ENCODE measurements at places on chromosomes 5 and 9. TPM values are rescaled to one million over a fixed set of nuclear protein-coding genes. Genes with fewer than 3 reads are reported as not detected.
A peak's percentile ranks its signal among the peaks of the same experiment; 100 is the strongest.

DNA sequence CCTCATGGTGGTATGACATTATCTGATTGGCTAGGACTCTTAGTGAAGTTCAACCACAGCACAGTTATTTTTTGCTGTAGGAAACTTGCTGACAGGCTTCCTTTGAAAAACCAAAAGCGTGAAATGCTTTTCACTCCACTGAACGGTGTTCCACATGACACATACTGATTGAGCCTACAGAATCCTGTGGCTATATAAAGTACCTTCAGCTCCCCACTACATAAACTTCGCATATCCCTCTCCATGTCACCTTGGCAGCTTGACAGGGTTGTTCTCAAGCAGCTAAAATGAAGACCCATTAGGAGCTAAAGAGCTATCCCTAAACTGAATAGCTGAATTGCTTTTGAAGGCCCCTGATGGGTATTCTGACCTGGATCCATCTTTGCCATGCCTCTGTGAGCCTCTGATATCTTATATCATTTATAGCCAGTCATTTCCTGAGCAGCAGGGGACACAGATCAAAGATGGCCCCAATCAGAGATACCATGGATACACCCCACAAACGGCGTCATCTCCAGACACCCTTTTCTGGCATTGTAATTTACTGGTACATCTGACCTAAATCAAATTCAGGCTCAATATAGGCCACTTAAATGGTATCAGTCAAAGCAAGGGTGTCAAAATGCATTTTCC lies 91.5 kb downstream of the APBA1 start:
- DNase-seq = no peak
- peaks cover 10% of the 10 kb centered on the region for H3K27me3 ChIP-seq
- no peaks in the 10 kb centered on the region for H3K36me3 ChIP-seq

DNA sequence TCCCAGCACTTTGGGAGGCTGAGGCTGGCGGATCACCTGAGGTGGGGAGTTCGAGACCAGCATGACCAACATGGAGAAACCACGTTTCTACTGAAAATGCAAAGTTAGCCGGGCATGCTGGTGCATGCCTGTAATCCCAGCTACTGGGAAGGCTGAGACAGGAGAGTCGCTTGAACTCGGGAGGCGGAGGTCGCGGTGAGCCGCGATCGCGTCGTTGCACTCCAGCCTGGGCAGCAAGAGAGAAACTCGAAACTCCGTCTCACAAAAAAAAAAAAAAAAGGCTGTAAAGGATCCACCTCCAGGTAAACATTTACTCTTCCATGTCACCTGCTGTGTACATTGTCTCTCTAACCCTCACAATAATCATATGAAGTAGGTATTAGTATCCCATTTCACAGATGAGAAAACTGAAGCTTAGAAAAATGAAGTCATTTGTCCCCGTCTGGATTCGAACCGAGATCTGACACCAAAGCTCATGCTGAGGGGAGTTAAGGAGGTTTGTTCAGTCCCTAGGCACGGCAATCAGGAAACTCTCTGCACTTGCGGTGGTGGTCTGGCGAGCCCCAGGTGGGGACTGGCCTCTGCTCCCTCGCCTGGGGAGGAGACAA lies 494 bp upstream of the DOCK2 start:
- H3K36me3 ChIP-seq = no peaks in the 10 kb centered on the region
- H3K27me3 ChIP-seq = peaks cover 49% of the 10 kb centered on the region
- no peak overlapping the region for H3K27ac ChIP-seq
- H3K4me1 ChIP-seq = peaks cover 6% of the 10 kb centered on the region
- DNase-seq = no peak

The RNF183 gene
- 0.44 TPM for total RNA-seq

DNA sequence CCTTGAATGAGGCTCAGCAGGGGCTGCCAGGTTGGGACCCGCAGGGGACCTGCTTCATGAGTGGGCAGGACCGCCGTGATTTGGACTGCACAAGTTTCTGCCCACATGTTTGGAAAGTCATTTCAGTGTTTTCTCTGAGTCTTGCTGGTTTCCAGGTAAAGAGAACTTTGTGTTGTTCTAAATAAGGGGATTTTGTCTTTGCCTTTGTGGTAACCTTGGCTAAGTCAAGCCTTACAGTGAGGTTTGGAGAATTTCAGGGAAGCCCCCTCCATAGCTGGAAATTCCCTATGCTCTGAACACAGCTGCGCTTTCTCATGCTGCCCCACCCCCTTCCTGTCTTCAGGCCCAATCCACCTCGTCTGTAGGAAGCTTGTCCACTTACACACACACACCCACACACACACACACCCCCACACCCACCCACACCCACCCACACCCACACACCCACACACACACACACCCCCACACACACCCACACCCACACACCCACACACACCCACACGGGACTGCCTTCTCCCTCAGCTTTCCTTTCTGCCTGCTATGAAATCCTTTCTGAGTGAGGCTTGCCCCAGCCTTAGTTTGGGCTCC lies 270.1 kb downstream of the HSPA4 start:
- H3K4me1 ChIP-seq = peaks cover 10% of the 10 kb centered on the region
- no peak overlapping the region for H3K27ac ChIP-seq
- no peak overlapping the region for H3K4me3 ChIP-seq

GRCh38 chr5:87151547-87151946 lies 116.1 kb upstream of the RASA1 start:
- H3K27me3 ChIP-seq = no peaks in the 10 kb centered on the region
- no peaks in the 10 kb centered on the region for H3K36me3 ChIP-seq
- H3K4me3 ChIP-seq = no peak overlapping the region
- DNase-seq = no peak
- no peak overlapping the region for H3K27ac ChIP-seq

GRCh38 chr5:125272357-125272756 lies 525.9 kb upstream of the ZNF608 start:
- H3K4me1 ChIP-seq = peaks cover 28% of the 10 kb centered on the region
- no peaks in the 10 kb centered on the region for H3K36me3 ChIP-seq
- no peak overlapping the region for H3K4me3 ChIP-seq
- no peak overlapping the region for H3K27ac ChIP-seq
- H3K27me3 ChIP-seq = no peaks in the 10 kb centered on the region

DNA sequence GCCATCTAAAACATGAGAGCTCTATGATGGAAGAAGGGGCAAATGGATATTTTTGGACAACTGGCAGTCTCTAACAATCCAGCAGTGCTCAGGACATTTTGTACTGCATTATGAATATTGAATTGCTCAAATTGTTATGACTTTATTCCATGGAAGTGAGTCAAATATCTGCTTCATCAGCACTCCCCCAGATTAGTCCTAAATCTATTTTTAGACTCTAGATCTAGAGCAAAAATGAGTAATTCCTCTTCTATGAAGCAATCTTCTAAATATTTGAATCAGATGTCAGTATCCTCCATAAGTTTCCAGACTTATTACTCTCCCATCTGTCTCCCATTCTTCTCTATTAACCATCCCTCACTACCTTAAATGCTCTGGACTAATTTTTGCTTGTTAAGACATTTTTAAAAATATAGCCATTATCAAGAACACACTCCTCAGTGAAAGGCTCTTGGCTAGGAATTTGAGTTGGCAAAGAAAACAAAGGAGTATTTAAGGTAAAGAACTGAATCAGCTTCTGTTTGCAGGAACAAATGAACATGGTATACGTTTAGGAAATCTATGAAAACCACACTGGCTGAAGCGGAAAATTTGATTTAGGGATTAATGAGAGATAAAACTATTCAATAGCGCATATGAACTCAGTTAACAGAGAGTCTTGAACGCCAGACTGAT lies 300.9 kb downstream of the MCTP1 start:
- no peaks in the 10 kb centered on the region for H3K36me3 ChIP-seq
- H3K27me3 ChIP-seq = no peaks in the 10 kb centered on the region
- DNase-seq = no peak

- peak overlapping the region; percentile 99 for H3K27ac ChIP-seq
- H3K27me3 ChIP-seq = no peaks in the 10 kb centered on the region
- peaks cover 4% of the 10 kb centered on the region for H3K4me1 ChIP-seq
- peaks cover 3% of the 10 kb centered on the region for H3K36me3 ChIP-seq
These were observed 25.2 kb upstream of the FOCAD start for GRCh38 chr9:20658677-20659473.

GRCh38 chr5:135718151-135718550 lies 116.3 kb upstream of the SLC25A48 start:
- H3K36me3 ChIP-seq = no peaks in the 10 kb centered on the region
- no peak overlapping the region for H3K27ac ChIP-seq
- no peak overlapping the region for H3K4me3 ChIP-seq
- H3K4me1 ChIP-seq = no peaks in the 10 kb centered on the region

The SLC45A2 gene
- total RNA-seq = 2.4 TPM

DNA sequence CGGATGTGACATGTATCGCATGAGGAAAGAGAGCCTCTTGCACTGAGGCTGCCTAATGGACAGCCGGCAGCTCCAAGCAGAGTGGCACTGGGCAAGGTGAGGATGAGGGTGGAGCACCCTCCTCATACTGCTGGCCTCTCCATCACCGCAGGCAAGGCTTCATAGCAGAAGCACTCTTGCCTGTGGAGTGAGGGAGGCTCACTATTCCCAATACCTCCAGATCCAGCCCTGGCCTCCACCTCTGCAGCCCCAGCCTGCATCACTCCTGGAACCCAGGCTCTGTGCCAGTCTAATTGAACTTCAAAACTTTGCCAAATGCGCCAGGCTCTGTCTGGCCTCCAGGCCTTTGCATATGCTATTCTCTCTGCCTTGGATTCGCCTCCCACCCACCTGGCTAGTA lies 29.7 kb upstream of the ARAP3 start:
- no peak overlapping the region for H3K4me3 ChIP-seq
- no peaks in the 10 kb centered on the region for H3K36me3 ChIP-seq
- no peak for DNase-seq
- H3K27me3 ChIP-seq = peaks cover 13% of the 10 kb centered on the region
- H3K27ac ChIP-seq = no peak overlapping the region

The LCN9 gene
- total RNA-seq = 0.57 TPM

- H3K36me3 ChIP-seq = no peaks in the 10 kb centered on the region
- peaks cover 13% of the 10 kb centered on the region for H3K4me1 ChIP-seq
- no peak for DNase-seq
These were observed 74.4 kb downstream of the LHFPL2 start for GRCh38 chr5:78574131-78574673.

The SPOCK1 gene
- total RNA-seq = 32.9 TPM

DNA sequence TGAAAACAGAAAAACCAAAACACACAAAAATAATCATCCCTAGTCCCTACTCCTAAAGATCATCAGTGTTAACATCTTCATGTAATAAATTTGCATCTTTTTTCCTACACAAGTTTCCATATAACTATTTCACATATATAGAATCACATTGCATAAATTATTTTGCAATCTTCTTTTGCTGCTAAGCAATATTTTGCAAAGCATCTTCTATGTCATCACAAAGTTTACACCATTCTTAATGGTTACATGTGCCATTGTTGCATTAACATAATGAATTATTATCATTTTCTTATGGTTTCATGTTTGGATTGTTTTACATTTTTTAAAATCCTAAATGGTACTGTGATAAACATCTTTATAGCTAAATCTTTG lies 17.8 kb downstream of the SH3TC2 start:
- no peaks in the 10 kb centered on the region for H3K36me3 ChIP-seq
- H3K27me3 ChIP-seq = no peaks in the 10 kb centered on the region
- no peak overlapping the region for H3K4me3 ChIP-seq

DNA sequence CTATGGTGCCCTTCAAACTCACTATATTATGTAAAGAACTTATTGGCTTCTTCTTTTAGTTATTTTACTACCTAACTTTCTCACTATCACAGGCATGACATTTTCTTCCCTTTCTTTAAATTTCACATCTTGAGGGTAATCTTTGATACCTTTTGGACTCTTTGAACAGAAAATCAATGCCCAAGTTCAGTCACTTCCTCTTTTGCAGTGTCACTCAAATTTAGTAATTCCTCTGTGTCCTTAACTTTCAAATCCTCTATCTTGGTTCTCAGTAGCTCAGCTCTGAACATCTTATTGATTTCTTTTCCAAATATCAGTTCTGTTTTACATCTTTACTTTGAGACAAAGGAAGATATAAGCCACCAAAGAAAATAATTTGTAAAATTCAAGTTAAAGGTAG lies 25.5 kb downstream of the CNTLN start:
- H3K4me3 ChIP-seq = no peak overlapping the region
- peaks cover 3% of the 10 kb centered on the region for H3K4me1 ChIP-seq
- peaks cover 3% of the 10 kb centered on the region for H3K36me3 ChIP-seq

DNA sequence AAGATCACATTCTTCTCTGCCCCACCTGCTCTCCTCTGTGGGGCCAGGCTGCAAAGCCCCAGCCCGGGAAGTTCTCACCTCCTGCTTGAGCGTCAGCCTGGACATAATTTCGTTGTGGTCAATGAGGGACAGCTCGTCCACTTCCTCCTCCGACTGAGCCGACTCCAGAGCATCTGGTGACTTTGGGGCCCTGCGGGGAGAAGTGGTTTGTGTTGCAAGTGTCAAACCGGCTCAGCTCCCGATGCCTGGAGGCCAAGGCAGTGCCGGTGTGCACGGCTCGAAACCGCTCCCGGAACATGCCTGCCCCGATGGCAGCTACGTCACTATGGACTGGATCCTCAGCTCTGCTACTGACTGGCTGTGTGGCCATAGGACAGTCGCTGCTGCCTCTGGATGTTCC lies 52.8 kb downstream of the PRRT1B start:
- no peak for DNase-seq
- H3K27ac ChIP-seq = peak overlapping the region; percentile 29
- peaks cover 22% of the 10 kb centered on the region for H3K36me3 ChIP-seq
- H3K4me1 ChIP-seq = no peaks in the 10 kb centered on the region
- H3K27me3 ChIP-seq = no peaks in the 10 kb centered on the region
- no peak overlapping the region for H3K4me3 ChIP-seq

GRCh38 chr5:141729387-141730006 lies 47.5 kb upstream of the ARAP3 start:
- no peaks in the 10 kb centered on the region for H3K4me1 ChIP-seq
- peaks cover 7% of the 10 kb centered on the region for H3K27me3 ChIP-seq
- no peaks in the 10 kb centered on the region for H3K36me3 ChIP-seq
- no peak overlapping the region for H3K4me3 ChIP-seq
- DNase-seq = no peak

The SPINK1 gene
- total RNA-seq = 3,409 TPM

- DNase-seq = no peak
- H3K27me3 ChIP-seq = no peaks in the 10 kb centered on the region
- no peaks in the 10 kb centered on the region for H3K4me1 ChIP-seq
- peaks cover 3% of the 10 kb centered on the region for H3K36me3 ChIP-seq
These were observed 6.5 kb downstream of the HIGD2A start for GRCh38 chr5:176394881-176395675.

DNA sequence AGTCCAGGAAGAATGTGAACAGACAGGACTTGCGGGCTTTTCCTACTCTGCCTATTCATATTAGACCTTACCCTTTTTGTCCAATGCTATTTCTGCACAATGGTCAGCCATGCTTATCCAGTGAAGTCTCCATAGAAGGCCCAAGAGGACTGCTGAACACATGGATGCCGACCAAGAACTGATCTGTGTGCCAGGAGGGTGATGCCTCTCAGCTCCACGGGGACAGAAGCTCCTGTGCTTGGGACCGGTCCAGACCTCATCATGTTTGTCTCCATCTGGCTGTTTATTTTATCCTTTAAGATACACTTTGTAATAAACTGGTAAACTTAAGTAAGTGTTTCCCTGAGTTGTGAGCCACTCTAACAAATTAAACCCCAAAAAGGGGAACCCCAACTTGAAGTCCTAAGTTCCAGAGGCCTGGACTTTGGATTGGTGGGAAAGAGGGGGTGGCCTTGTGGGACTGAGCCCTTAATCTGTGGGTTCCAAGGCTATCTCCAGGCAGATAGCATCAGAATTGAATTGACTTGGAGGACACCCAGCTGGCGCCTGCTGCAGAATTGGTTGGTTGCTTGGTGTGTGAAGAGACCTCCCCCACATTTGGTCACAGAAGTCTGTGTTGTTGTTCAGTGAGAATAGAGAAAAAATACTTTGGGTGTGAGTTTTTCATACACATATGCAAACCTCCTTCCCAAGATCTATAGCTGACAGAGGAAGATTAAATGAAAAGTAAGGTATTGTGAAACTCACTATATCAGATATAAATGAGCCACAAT lies 57.9 kb upstream of the ANKH start:
- no peak overlapping the region for H3K4me3 ChIP-seq
- no peaks in the 10 kb centered on the region for H3K36me3 ChIP-seq
- no peak for DNase-seq
- no peaks in the 10 kb centered on the region for H3K4me1 ChIP-seq
